COR-L47 (cell line): ENCODE measurements at places on chromosomes 1 and 21.

GRCh38 chr1:112699425-112700144 lies 7.3 kb downstream of the RHOC start:
- DNase-seq: no peak

DNA sequence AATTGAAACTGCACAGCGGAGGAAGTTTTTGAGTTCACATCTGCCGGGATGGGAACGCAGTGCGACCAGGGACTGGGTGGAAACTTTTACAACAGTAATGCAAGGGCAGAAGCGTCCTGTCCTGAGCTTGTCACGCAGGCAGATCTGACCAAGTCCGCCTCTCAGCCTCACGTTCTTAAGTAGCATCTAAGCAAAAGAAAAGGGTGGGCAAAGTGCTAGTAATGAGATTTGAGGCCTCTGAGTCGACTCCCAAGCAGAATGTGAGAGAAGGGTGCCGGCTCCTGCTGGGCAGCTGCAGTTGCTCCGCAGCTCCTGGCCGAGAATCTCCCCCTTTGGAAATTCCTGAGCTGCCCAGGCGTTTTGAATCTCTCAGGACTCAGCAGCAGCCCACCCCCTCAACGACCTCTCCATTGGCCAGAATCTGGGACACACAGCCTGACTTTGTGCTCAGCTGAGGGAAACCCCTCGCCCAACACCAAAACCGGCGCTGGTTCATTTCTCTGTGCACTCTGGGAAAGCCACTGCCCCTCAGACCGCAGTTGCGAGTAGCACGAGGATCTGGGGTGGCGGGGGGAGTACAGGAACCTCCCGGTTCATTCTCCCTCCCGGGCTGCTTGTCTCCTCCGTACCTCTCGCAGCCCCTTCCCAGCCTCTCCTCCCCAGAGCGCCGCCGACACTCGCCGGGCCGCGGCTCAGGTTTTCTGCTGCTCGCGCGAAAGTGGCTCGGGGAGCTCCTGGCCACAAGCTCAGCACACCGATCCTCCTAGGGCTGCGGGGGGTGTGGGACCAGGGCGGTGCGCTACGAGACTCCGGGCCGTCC lies 913 bp upstream of the S1PR1 start:
- peak; percentile 33 for DNase-seq

DNA sequence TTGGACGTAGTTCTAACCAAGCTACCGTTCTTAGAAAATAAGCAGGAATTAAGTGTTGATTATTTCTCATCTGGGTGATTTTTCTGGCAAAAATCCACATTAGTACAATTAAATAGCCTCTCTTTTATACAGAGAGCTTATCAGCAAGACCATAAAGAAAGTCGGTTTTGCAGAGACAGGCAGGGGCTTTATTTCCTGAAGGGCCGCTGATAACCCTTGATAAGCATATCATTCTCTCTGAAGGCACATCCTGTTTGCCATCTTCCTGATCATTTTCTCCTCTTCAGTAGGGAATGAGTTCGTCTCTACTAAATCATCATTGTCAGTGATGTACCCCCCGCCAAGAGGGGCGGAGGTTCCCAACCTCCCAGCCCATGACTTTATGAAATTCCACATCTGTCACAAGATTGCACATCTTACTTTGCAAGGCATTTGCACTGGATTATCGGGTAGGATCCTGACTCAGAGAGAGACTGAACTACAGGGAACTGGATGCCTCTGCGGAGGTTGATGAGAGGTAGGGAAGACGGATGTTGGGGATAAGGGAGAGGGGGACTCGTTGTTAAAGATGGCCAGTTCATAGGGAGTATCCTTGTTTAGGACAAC lies 115.7 kb downstream of the KCNJ6 start:
- DNase-seq: no peak

DNA sequence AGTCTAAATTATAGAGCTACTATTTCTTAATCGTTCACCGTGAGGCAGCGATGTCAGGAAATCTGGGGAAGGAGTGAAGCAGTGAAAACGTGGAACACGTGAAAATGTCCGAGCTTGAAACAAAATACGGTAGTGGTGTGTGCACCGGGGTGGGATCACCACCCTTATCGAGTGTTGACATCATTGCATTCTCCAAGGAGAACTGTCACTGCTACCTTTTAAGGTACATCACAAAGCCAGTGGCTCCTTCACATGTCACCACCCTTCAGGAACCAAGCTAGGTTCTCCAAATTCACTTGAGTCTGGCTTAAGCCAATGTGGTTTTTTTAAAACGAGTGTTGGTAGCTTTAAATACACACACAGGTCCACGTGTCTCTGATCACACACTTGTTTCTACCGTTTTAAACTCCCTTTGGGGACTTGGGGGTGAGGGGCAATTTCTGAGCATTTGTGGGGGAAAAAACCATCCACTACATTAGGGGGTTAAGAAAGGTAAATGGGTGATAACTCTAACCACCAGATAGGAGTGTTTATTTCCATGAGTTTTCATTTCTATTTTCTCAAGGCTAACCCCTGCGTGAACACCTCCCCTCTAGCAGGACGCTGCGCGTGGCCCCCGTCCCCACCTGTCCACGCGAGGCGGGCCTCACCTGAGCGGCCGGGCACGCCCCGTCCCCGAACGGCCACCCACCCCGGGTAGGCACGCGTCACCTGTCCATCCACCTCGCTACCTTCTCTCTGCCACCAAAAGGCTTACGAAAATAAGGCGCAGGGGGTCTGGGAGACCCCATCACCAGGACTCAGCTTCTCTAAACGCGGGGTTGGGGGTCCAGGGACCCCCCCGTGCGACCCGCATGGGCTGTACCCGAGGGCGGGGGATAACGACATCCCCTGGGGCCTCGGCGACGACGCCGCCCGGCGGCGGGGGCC lies 978 bp downstream of the PRDM15 start:
- DNase-seq: peak; percentile 38

- peak; percentile 98 for DNase-seq
Measured at GRCh38 chr1:119140177-119141019, at the start of gene WARS2. Gene WARS2 (minus strand): TSS chr1:119140653. CDS start chr1:119140644, 9 bp downstream.

GRCh38 chr1:209506101-209506500 lies 77.4 kb upstream of the CAMK1G start:
- DNase-seq: no peak

DNA sequence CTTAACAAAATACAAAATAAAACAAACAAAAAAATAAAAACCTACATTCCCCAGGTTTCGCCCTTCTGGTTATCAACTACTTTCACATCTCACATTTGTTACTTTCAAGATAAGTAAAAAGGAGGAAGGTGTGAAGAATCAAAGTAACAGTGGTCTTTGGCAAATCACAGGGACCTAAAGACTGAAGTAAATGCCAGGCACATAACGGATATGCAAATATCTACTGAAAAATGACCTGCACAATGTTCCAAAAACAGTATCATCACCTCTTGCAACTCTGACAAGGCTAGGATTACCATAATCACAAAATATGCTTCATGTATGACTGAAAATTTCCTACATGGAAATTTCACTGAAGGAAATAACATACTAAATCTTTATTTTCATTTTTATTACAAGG lies 29.3 kb downstream of the COP1 start:
- no peak for DNase-seq

DNA sequence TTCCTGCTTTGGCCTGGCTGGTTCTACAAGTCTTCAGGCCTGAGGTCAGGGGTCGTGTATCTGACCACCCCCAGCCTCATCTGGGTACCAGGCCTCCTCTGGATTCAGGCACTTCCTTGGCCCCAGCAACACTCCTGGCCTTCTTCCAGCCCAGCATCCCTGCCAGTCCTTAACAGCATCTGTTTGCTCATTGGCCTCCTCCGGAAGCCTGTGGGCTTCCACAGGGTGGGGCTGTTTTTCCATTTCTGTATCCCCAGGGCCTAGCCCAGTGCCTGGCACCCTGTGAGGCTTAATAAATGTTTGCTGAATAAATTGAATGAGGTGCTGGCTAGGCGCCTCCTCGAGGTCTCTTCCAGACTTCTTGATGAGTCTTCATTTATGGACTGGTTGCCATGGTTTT lies 21.5 kb upstream of the GPR37L1 start:
- DNase-seq: peak; percentile 58

GRCh38 chr1:185498207-185498606 lies 181.2 kb upstream of the IVNS1ABP start:
- no peak for DNase-seq

DNA sequence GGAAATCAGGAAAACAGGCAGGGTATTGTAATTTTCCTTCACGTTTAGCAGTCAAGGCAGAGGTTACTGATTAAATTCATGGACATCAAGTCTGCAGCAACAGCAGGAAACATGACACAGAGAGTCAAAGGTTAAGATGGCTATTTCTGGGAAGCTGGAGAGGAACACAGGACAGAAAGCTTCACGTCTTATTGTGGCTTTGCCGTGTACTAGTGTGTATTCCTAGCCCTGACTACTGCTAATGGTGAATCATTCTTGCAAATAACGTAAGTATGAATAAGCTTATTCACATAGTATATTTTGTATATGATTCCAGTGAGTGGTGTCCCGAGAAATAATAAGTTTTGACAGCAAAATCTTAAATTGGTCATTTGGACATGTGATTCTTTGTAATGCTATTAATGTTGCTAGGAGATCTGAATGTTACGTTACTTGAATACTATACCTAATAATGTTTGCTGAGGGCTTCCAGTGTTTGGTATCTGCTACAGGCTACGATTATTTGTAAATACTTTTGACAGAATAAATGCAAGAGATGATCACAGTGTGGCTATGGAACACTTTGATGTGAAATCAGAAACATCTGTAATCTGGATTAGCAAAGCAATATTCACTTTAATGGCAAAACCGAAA lies 77.4 kb downstream of the DISP1 start:
- no peak for DNase-seq

- DNase-seq: no peak
Measured at GRCh38 chr1:42934541-42935312, 23.9 kb downstream of the SLC2A1 start.

GRCh38 chr1:113266788-113267187 lies 123.5 kb upstream of the MAGI3 start:
- no peak for DNase-seq

DNA sequence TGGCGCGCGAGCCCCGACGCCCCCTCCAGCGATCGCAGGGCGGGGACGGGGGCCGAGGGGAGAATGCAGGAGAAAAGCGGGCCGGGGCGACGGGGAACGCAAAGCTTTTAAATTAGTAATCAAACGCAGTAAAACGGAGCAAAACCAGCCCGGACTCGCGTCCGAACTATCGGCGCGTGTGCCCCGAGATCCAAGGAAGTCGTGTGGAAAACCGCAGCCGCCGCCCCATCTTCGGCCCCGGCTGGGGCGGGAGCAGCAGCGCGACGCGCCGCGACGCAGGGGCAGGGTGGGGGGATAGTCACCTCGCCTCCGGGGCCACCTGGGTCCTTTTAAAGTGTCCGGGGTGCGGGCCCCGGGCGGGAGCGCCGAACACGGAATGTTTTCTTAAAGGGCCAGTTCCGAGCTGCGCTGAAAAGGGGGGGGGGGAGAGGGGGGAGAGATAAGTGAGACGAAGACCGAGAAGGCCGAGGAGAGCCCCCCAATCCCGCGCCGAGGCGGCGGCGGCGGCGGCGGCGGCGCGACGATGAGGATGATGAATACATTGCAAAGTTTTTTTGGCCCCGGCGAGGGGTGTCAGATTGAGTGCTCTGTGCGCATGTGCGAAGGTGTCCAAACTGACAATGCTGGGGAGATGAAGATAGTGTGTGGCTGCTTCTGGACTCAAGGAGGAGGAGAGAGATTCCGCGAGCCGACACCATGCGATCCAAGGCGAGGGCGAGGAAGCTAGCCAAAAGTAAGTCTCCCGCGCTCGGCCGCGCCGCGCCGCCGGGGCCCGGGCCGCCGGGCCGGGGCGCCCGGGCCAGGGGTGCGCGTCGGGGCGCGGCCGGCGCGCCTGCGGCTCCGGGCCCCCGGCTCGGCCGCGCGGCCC lies at the start of gene PRDM16:
Gene PRDM16 (plus strand): TSS at position 640 of the 868 bp plus-strand sequence. CDS start 57 bp downstream, at position 697.
- DNase-seq: peak; percentile 7

- DNase-seq: no peak
Measured at GRCh38 chr1:11700601-11701467, 9.3 kb downstream of the DRAXIN start.

DNA sequence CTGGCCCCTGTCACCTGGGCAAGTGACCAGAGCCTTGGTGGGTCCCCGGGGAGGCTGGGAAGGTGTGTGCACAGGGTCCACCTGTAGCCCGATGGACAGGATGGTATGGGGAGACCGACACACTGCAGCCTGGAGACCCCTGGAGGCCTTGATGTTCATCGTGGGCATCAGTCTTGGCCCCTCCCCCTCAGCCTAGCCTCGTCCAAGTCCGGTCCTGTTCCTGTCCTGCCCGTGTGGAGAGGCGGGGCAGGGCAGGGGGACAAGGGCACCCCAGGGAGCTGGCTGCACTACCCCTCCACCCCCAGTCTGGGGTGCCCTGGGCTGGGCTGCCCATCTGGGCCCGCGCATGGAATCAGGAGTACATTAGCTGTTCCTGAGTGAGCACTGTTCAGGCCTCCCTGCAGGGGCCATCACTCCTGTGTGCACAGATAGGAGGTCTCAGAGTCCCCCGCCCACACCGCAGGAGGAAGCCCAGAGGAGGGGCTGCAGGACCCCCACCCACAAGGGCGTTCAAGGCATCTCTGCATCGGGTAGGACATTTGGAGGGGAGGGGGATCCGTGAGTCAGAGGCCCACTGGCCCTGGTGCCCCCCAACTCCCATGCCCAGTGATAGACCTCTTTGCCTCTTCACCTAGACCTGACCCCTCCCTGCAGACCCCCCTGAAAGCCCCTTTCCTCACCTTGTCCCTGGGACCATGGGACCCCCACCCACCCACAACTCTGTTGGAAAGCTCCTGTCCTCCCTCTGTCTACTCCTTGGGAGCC lies 63.2 kb downstream of the WNT9A start:
- no peak for DNase-seq

DNA sequence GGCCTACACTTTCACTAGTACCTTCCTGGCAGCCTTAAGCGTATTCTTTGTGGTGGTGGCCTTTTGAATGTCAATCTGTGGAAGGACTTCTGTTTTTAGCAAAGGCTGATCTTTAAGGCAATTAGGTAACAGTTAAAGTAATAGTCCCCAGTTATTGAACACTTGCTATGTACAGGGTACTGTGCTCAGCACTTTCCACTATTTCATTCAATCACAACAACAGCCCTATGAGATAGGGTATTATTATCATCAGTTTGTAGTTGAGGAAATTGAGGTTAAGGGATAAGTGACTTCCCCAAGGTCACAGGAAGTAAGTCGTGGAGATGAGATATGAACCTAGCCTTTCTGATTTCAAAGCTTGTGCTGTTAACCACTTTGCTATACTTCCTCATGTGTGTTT lies 185.7 kb downstream of the ST6GALNAC3 start:
- DNase-seq: no peak
